Coronary artery (tissue), 2 donors: ENCODE measurements at places on chromosomes 12 and 14.

DNA sequence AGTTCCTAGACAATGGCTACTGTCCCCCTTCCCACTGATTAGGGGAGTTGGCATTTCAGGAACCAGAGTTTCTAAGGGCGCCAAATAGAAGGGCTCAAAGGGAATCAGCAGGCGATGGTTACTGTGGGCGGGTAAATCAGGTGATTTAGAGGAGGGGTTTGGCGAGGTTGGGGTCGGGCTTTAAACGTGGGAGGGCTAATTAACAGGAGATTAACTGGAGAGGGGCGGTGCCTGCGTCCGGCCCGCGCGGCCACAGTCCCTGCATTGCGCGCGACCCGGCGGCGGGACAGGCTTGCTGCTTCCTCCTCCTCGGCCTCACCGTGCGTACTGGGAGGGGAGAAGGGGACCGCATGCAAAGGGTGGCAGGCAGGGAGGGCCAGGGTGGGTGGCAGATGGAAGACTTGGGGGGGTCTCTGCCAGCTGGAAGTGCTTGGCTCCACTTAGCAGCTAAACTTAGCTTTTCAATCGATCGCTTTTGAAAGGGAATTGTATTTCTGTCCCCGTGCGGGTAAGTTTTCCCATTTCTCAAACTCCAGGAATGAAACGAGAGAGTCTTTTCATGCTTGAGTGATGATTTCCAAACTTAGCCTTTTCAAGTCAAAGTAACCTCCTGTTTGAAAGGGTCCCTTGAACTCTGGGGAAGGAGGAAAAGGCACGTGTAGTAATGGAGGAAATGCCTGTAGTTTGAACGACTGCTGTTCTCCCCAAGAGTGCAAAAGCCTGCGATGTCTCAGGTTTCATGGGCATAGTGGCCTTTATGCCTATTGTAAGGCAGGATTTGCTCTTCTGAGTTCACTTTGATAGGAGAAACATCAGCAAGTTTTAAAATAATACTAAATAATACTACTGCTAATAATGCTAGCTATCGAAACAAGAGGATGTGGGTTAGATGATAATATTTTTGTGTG is at the start of gene MGST1:
TSS of gene MGST1 (plus strand) at position 255 of the 908 bp plus-strand sequence. CDS start 6,608 bp downstream, outside the sequence.
- no peak for DNase-seq

- no peak for DNase-seq
Measured at GRCh38 chr14:99255621-99256482, 16.1 kb downstream of the BCL11B start.

DNA sequence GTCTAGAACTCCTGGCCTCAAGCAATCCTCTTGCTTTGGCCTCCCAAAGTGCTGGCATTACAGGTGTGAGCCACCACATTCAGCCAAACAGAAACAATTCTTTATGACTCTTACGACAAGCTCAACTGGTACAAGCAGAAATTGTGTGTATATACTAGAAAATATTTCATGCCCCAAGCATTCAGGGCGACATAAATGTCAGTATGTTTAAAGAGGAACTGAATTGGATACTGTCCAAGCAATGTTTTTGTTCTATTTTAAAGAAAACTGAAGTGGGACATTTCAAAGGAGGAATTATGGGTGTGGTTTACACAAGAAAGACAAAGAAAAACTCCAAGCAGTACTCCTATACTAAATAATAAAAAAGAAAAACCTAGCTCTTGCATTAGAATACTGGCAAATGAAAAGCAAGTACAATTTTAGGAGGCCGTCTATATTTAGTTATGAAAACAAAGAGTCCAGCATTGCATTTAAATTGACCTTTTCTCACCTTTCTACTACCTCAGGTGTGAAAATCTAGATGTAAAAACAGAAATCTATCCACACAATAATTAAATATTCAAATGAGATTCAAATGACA is 48.9 kb downstream of the PPP1R12A start:
- no peak for DNase-seq

DNA sequence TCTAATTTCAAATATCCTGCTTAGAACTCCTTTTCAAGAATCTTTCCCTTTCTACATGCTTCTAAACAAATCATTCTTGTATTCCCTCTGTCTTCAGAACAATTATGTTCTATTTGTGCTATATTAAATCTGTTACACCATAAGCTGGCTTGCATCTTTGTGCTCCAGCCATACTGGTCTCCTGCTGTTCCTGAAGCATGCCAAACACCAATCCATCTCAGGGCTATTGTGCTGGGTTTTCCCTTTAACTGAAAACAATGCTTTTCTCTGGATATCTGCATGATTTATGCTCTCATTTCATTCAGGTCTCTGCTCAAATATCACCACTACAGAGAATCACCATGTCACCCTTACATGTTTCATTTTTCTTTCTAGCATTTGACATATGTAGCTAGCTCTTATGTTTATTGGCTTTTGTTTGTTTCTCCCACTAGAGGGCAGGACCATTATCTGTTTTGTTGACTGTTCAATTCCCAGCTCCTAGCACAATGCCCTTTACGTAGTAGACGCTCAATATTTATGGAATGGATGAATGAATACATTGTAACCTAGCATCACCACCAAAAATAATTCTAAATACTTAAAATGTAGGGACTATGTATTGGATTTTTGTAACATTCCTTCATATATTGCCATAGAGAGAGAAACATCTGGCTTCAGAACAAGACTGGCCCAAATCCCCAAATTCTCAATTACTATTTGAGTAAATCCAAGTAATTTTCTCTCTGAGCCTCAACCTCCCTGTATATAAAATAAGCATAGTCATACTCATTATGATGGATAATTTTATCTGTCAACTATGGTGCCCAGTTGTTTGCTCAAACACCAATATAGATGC is 302.0 kb upstream of the SYT1 start:
- DNase-seq: no peak

DNA sequence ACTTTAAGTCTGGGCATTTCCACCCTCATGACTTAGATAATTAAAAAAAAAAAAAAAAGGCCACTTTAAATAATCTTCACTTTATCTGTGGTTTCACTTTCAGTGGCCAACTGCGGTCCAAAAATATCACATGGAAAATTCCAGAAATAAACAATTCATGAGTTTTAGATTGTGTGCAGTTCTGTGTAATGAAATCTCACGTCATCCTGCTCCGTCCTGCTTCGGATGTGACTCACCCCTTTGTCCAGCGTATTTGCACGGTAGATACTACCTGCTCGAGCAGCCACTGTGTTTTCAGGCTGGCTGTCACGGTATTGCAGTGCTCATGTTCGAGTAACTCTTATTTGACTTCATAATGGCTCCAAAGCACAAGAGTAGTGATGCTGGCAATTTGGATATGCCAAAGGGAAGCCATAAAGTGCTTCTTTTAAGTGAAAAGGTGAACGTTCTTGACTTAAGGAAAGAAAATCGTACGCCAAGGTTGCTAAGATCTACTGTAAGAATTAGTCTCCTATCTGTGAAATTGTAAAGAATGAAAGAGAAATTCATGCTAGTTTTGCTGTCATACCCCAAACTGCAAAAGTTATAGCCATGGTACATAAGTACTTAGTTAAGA is 2.4 kb downstream of the E2F7 start:
- DNase-seq: no peak

DNA sequence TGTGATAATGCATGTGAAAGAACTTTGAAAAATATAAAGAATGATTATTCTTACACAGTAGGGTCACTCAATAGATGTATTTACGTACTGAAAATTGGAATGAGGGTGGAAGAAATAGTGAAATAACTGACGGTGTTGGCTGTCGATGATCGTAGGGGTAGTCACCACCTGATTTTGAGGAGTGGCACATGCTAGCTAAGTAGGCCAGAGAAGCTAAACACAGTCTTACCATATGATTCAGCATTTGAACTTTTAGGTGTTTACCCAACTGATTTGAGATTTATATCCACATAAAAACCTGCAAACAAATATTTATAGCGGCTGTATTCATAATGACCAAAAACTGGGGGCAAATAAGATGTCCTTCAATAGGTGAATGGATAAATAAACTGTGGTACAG is 47.6 kb upstream of the HIF1A start:
- DNase-seq: no peak

- no peak for DNase-seq
Measured at GRCh38 chr12:7602277-7602676, 63.4 kb downstream of the APOBEC1 start.

DNA sequence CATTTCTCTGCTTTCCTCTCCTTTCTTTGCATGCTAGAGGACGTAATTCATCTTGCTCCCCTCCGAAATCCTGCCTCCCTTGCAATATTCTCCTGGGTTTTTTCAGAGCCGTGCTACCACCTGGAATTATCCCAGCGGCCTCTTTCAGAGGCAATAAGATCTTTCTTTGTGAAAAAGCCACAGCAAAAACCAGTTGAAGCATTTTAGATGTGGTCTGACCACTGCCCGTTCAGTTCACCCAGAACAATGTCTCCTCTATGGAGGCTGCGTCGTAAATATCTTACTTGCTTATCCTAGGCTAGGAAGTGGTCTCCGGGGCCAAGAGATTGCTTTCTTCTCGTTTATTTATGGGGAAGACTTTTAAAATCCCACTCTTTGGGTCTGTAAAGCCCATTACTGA is 85.8 kb downstream of the TBX5 start:
- no peak for DNase-seq

DNA sequence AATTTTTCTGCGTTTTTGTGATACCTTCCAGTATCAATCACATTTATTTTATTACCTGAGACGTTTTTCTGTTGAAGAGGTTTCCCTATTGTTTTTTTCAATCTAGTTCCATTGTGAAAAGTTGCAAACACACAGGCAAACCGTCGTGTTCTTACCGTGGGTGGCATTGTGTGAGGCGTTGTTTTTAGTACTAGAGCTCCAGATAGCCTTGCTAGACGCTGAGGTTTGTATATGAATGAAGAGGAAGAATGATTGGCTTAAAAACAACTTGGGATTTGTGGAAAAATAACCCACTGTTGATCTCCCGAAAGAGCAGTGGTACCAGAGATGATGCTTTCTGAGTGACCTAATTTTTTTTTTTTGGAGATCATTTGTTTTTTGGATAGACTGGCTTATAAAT is 1.0 kb downstream of the SOCS4 start:
- DNase-seq: no peak

DNA sequence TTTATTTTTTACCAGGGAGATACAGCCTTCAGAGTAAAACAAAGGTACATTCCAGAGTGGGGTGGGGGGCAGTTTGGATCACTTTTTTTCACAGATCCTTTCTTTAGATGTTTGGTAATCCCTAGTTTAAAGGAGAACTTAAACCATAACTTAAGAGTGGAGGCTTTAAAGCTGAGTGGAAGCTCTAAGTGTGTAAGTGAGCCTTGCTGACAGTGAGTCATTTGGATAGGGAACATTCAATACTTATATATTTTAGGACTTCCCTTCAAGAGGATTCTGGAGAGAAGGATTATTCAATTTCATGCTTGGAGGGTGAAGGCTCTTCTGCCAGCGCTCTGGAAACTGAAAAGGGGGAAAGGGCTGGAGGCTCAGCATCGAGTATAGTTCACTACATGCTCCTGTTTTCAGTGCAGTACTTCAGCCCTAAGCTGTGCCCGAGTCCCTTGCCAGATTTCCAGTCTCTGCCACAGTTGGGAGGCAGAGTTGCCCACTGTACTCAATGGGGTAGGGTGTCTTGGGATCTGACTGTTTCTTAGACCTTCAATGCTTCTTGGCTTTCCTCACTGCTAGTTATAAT is 8.4 kb downstream of the PRKAG1 start:
- no peak for DNase-seq

DNA sequence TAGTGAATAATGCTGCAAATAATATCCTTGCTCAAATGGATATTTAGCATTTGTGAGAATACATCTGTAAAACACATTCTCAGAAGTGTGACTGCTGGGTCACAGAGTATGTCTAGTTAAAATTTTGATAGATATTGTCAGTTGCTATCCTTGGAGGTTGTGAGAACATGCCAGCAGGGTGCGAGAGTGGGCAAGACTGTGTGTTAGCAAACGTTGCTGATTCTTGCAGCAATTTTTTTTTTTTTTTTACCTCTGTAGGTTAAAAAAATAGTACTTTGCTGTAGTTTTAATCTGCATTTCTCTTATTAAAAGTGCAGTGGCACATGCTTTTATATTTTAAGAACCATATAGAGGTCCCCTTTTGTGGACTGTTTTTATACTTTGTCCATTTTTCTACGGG is 4.5 kb upstream of the NYNRIN start:
- DNase-seq: no peak

DNA sequence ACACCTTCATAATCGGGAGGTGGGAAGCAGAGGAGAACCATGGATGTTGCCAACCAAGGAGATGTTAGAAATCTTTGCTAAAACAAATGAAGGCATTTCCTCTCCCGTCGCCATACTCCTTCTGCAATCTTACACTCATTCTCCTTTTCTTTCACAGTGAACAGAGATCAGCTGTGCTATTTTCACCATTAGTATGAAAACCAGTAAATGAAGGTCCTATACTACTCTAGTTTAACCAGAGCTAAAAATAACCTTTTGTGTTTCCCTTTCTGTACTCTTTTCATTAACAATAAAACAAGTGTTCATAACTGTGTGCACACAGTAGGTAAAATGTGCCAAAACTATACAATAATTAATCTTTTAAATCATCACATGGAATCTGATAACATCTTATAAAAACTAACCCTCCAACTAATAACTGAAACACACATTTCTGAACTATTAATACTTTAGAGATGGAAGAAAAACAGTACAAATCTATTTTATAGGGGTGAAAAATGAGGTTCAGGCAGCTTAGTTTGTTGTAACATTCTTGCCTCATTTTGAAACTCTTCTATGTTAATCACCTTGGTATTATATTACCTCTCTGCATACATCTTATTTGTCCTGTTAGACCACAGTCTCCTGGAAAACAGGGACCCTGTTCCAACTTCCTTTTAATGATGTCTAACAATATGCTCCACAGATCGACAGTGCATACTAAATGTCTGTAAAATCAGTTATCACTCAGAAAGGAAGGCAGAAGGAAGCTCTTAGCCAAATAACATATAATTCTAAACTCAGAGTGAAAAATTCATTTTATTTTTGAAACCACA is 69.5 kb downstream of the SPPL3 start:
- no peak for DNase-seq

DNA sequence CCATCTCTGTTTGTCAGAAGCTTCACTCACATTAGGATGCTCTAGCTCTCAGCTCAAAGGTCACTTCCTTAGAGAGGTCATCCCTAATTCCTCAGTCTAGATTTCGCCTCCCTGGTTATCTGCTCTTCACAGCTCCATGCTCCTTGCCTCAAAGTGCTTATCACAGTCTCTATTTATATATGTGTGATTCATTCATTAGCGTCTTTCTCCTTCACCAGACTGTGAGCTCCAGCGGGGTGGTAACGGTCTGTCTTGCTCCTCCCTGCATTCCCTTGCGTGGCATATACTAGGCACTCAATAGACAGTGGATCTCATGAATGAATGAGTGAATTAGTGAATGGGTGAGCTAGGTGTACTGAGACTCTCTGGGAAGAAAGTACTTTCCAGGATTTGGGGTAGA is 6.9 kb downstream of the SYNDIG1L start:
- no peak for DNase-seq

DNA sequence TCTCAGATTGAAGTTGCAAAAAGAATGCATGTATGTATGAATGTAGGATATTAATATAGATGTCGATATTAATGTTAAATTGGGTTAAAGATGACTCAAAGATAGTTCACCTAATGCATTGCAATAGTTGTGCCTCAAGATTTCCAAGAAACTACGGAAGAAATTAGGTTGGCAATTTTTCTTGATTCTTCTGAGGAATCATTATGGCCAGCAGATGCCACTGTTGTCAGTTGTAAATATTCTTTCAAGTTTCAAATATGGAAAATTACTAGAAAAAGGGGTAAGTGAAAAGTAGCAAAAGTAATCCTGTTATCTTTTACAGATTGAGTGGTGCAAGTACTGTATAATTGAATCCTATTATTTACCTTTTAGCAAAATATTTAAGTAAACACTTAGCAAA is 202.1 kb downstream of the ADAMTS20 start:
- no peak for DNase-seq

GRCh38 chr12:56297400-56297799 is 2.7 kb downstream of the CS start:
- DNase-seq: no peak
